Anterior cingulate cortex (tissue), 58 donors: ENCODE measurements at places on chromosomes 16 and 17.

DNA sequence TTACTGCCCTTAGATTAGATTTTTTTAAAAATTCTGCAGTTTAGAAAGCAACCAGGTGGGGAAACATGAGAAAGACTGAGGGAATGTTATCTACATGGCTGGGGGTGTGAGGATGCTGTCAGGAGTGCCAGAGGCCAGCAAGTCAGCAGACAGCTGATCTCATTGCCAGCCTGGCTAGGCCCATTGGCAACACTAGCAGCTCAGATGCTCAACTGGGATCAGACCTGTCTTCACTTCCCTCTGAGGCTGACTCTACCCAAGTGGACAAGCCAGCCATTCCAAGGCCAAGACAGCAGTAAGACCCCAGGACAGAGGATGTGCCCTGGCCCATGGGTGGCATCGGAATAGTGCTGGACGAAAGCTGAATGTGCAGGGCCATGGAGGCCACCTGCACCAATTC lies 96.2 kb downstream of the TMEM132E start:
- no peak for DNase-seq

DNA sequence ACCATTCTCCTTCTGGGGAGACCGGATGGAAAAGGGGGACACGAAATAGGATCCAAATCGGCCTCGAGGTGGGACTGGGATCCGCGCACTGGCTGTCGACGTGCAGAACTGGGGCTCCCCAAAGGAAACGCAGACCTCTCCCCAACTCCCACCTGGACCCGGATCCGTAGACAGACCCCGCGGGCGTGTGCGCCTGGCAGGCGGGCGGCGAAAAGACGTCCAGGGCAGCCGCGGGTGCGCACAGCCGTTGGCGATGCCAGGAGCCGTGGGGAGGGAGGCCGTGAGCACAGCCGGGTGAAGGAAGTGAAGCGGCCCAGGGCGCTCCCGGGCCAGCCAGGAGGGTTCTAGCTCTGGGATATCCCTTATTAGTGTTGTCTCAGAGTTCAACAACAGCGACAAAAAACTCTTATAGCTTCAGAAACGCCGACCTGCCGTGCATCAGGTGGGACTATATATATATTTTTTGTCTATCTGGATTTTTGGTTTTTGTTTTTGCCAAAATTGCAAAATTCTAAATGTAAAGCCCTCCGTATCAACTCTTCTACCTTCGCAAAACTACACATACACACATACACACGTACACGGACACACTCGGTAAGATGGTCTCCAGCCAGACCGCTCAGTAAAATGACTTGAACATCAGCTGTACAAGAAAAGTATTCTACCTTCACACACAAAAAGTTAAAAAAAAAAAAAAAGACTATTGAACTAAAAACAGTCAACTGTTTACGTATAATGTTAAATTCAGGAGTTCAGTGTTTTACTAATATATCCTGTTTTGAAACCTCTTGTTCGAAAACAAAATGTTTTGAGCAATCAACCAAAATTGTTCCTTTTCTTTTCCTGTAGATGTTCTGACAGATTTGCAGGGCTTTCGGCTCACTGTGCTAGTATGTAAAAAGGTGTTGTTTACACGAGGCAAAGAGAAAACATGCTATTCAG lies 5.2 kb upstream of the AATF start:
- DNase-seq, result no peak

- no peak for DNase-seq
Observed at GRCh38 chr16:47470810-47471209, 9.7 kb downstream of the PHKB start.

GRCh38 chr17:19313746-19314651 lies 48.5 kb downstream of the B9D1 start:
- DNase-seq, result no peak

DNA sequence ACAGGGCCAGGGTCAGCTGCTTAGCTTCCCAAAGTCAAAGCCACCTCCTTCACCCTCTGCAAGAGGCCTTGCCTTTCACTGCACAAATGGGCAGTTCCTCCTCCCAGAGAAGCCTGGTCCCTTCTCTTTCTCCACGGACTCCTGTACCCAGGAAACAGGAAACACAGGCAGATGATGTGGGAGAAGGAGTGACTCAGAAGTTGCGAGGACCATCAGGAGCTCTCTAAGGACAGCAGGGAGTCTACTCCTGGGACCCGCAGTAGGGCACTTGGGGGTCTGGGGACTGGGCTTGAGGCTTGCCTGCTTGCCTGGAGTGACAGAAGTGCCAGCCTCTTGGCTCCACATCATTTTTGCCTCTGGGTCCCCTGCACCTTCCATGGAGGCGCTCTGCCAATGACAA lies 47.4 kb upstream of the KSR1 start:
- no peak for DNase-seq

DNA sequence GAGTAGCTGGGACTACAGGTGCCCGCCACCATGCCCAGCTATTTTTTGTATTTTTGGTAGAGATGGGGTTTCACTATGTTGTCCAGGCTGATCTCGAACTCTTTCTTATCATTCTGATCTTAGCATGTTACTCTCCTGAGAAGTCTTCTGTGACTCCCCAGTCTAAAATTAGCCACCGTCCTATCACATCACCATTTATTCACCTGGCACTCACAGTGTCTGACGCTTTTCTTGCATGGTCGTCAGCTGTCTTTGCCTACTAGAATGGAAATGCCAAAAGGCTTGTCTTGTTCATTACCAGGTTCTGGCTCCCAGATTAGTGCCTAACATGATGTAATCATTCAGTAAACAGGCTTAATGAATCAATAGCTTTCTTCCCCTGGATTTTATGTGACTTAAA lies 23.8 kb downstream of the TOM1L1 start:
- DNase-seq, result no peak

- DNase-seq, result no peak
Observed at GRCh38 chr16:50371936-50372595, 3.3 kb upstream of the BRD7 start.

DNA sequence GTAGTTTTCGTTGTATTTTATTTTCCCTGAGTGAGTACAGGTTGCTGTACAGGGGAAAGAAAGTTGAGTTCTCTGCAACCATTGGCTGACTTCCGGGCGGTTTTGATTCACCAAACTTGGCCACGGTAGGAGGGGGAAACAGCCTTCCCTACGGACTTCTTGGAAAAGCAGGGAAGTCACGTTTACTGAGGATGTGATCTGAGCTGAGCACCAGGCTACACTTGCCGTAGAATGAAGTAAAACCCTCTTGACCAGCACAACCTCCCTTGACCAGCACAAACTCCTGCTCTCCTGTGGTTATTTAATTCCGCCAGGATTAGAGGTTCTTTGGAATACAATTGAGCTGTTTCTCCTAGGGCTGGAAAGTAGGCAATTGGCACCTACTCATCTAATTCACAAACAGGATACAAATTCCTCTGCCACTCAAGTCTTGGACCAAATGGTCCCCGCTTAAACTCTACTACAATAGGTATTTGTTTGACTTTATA lies 242.0 kb upstream of the RBFOX1 start:
- DNase-seq, result no peak

GRCh38 chr16:66129196-66129595 lies 237.3 kb upstream of the CDH5 start:
- no peak for DNase-seq

DNA sequence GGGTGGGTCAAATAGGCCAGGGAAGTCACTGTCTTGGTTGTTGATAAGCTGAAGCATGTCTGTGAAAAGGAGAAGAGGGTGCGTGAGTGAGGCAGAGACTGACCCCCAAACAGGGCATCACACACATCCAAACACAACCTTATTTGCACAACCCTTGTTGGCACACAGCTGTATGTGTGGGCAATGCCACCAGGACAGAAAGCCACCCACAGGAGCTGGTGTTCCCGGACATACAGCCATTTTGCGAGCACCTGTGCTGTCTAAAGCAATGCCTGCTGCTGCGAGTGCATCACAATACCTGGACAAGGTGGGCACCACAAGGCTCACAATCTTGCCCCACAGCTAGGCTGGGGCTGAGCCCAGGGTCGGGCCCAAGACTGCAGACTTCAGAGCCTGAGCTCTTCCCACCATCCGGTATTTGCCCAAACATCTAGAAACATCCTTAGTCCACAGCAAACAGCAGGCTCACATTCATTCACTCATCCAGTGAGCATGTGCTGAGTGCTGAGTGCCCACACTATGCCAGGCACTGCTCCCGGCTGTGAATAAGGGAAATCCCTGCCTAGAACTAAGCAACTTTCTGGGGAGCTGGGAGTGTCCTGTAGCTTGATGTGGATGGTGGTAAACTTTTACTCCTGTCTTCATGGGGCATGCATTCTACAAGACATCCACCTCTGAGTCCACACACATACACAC lies 16.2 kb downstream of the SREBF1 start:
- no peak for DNase-seq

GRCh38 chr17:68298601-68299000 lies 7.3 kb downstream of the ARSG start:
- DNase-seq, result no peak

DNA sequence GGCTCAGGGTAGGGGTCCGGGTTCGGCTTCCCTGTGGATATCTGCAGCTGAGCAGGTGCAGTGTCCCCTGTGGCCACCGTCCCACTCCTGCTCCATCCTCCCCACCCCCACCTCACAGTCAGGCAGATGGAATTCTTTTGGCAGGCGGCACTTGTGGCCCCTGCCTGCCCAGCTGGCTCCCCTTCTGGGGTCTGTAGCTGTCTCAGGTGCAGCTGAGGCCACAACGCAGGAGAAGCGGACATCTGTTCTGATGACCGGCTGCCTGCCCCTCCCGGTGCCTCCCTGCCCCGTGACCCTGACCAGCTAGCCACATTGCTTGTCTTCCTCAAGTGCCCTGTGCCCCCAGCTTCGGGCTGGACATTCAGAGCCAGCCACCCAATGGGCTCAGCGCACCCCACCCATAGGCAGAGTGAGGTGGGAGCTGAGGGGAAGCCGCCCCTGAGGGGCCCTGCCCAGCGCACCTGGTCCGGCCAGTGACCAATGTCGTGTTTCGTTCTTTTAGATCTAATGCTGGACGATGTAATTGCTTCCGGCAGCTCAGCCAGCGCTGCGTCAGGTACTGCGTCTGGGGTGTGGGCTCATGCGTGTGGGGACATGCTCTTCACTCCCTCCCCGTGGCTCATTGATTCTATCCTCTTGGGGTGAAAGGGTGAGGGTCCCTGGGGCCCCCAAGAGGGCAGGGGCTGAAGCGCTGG lies 25.2 kb upstream of the ABCC3 start:
- DNase-seq, result no peak

- DNase-seq, result no peak
Observed at GRCh38 chr16:77434530-77435271, at the start of gene ADAMTS18. Gene ADAMTS18, minus strand, starts transcription at chr16:77435034. Its CDS starts 339 bp downstream, at chr16:77434695.

DNA sequence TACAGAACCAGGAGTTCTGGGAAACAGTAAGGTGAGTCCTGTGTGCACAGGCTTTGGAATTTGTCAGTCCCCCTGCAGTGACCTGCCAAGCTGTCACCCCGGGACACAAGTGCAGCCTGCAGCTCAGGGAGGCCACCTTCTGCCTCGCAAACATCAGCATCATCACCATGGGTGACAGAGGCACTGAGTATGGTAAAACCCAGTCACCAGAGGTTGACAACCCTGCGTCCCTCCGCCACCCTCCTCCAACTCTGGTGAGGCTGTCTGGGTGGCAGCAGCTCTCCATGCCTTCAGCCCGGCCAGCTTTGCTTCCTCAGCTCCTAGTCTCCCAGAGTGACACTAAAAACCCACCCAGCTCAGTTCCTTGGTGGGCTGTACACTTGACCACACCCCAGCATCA lies 221.0 kb downstream of the CPPED1 start:
- DNase-seq, result no peak

GRCh38 chr16:84687715-84688114 lies 12.1 kb upstream of the USP10 start:
- no peak for DNase-seq

DNA sequence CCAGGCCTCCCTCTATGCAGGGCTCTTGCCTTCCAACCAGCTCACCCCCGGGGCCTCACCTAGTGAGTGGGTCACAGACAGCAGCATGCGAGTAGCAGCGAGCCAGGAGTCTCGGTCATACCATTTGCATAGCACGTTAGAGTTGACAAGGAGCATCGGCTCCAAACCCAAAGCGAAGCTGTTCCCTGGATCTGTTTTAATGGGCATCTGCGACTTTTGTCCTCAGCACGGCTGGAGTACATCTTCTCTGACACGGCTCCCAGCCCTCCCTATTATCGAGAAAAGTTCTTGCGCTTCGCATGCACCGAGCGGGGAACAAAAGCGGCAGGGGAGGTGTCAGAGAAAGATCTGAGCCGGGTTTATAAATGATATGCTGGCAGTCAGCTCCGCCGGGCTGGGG lies 253.3 kb downstream of the MAF start:
- no peak for DNase-seq

- no peak for DNase-seq
Observed at GRCh38 chr16:74711938-74712337, 11.3 kb upstream of the MLKL start.

DNA sequence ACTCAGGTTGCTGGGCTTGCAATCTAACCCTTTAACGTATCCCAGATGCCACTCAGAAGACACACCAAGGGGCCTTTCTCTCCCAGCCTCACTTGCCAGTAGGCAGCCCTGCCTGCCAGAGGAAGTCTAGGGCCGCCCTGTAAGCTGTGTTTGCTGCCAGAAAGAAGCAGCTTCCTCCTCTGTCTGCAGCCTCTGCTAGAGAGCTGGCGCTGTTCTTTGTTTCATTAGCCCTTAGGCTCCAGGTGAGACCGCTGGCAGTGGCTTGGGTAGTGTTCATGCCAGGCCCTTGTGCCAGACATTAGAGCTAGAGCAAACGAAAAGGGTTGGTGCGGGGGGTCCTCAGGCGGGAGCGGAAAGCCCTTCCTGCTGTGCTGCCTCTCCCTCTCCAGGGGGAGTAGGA lies 8.9 kb downstream of the CTRL start:
- no peak for DNase-seq

- no peak for DNase-seq
Observed at GRCh38 chr17:34236281-34236892, 18.7 kb upstream of the CCL2 start.
